Thoracic aorta (tissue), 2 donors: ENCODE measurements at places on chromosomes 3 and 15. TPM values are rescaled to one million over a fixed set of nuclear protein-coding genes. Genes with fewer than 3 reads are reported as not detected.

GRCh38 chr3:127698286-127698685, 25.5 kb downstream of the ABTB1 start:
- DNase-seq: no peak

GRCh38 chr15:47439146-47440111, 277.9 kb upstream of the SEMA6D start:
- DNase-seq: no peak

DNA sequence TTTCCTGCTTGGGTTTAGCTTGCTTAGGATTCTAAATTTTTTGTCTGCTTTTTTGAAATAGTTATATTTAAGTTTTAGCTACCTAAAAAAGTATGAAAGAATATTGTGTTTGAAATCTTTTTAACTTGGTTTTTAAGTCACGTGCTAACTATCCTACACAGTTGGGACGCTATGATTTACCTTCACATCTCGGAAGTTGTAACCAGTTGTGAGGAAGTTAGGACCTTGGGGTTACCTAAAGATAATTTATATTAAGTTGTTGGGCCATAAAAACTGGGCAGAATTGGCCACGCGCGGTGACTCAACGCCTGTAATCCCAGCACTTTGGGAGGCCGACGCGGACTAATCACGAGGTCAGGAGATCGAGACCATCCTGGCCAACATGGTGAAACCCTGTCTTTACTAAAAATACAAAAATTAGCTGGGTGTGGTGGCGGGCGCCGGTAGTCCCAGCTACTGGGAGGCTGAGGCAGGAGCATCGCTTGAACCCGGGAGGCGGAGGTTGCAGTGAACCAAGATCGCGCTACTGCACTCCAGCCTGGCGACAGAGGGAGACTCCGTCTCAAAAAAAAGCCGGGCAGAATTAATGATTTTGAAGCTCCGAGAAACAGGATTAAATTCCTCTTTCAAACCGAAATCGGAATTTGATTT, 1.0 kb downstream of the ZFAND6 start:
- peak; percentile 12 for DNase-seq

DNA sequence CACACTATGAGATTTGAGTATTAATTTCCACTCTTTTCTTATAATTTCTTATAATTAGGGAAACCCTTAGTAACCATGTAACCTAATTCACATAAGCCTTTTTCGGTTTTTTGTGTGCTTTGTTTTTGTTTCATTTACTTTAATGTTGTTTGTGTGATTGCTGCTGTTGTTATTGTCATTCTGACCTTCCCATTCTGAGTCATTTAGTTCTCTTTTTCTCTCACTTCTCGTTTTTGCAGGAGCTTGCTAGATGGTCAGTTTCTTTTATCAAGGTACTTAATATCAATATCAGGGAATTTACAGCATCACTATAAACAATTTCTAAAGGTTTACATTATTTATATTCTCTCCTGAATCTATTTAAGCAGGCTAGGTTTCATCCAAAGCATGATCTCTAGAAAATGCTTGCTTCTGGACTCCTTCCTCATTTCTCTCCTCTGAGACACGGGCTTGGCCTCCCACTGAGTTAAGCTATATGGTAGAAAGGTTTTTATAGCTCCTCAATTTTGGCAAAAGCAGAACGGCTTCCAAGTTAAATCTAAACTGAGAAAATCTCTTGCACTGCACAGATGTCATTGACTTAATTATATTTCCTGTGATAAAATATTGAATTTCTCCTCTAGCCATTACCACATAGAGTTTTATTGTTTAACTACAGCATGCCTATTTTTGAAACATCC, 534.2 kb downstream of the NSUN3 start:
- no peak for DNase-seq

- DNase-seq: no peak
These were observed 7.8 kb downstream of the XPC start for GRCh38 chr3:14170531-14171159.

The C2CD4A gene
- total RNA-seq: 1.8 TPM

The SNTN gene
- not detected for total RNA-seq
